Fibroblast of the aortic adventitia (primary cell): ENCODE measurements at places on chromosomes 11 and 22. TPM values are rescaled to one million over a fixed set of nuclear protein-coding genes. Genes with fewer than 3 reads are reported as not detected.
A peak's percentile ranks its signal among the peaks of the same experiment; 100 is the strongest.

Gene NRXN2
- 3.3 and 3.4 TPM in 2 replicates for total RNA-seq

GRCh38 chr11:898143-898511 lies 12.5 kb downstream of the CHID1 start:
- peak; percentile 21 for DNase-seq

- DNase-seq, result no peak
These were observed 5.4 kb upstream of the NPAS4 start for GRCh38 chr11:66415423-66415822.

GRCh38 chr11:128491195-128491936 lies 96.0 kb downstream of the ETS1 start:
- DNase-seq, result no peak

Gene C22orf31
- not detected in 2 replicates for total RNA-seq

- no peak for DNase-seq
These were observed 1507.5 kb downstream of the BRD1 start for GRCh38 chr22:48320048-48320682.

- DNase-seq, result no peak
These were observed 39.7 kb upstream of the TTLL12 start for GRCh38 chr22:43226377-43227238.

Gene FOLR3
- 0.90 TPM in 1 of 2 replicates, not detected in the other for total RNA-seq

GRCh38 chr11:31106326-31106725 lies 263.2 kb downstream of the DCDC1 start:
- DNase-seq, result no peak

DNA sequence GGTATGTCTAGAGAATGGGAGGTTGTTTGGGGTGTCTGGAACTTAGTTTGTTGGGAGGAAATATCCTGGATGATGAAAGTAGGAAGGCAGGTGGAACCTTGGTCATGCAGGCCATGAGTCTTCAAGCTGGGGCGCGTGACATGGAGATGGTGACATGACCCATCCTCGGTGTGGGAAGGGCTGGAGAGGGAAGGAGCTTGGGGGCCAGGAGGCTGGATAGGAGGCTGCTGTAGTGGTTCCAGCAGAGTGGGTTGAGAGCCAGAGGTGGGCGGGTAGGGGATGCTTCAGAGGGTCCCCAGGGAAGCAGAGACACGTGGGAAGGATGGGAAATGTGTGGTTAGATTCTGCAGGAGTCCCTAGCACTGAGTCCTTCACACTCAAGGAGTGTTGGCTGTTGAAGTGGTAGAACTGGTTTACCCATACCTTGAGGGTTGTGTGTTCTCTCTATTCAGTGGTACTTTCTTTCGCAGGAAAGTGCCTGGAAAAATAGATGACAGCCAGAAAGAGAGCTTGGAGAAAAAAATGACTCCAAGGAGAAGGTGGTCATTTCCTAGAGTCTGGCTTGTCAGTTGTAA lies 56.8 kb downstream of the LDLRAD3 start:
- DNase-seq, result no peak

- DNase-seq, result no peak
These were observed 239.0 kb upstream of the CCDC179 start for GRCh38 chr11:23099256-23099655.

Gene KDM4E
- total RNA-seq, result not detected in 2 replicates

GRCh38 chr22:23895599-23896144 lies 1.5 kb downstream of the MIF start:
- no peak for DNase-seq

GRCh38 chr11:121068787-121069186 lies 32.3 kb upstream of the TECTA start:
- no peak for DNase-seq

DNA sequence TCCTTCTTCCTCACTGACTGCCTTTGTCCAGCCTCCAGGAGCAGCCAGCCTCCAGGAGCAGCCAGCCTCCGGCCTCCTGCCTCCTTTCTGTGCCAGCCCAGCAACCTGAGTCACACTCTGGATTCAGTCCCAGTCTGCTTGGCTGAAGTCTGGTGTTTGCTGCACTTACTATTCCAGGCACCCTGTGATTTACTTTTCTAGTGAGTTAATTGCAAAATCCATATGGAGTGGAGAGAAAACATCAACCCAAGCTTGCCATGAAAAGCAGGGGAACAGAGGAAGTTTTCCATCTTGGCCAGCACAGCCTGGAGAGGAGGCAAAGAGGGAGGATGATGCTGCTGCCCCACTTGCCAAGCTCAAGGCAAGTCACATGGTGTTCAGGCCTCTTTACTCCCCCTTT lies 400.5 kb downstream of the TENM4 start:
- DNase-seq, result peak; percentile 70

- no peak for DNase-seq
These were observed at the start of gene CECR2 for GRCh38 chr22:17369439-17370025. Gene CECR2, plus strand, starts transcription at chr22:17369460. Its CDS starts 324 bp downstream, at chr22:17369784.

- no peak for DNase-seq
These were observed 32.2 kb upstream of the AQP11 start for GRCh38 chr11:77557553-77557952.

DNA sequence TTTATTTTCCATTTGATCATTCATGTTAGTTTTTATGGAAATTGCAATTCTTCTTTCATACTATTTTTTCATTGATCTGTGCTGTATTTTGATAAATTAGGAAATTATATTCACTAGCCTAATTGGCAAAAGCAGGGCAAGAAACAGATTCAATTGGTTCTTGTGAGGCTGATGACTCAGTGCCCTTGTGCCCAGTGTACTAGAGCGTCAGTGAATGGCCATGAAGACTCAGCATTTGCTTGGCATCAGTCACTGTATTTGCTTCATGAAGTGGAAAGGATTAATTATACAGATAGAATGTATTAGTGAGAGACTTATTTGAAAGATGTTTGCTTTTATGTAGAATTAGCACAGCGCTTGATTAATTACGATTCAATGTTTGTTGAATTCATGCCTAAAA lies 31.8 kb downstream of the MRGPRX1 start:
- no peak for DNase-seq

DNA sequence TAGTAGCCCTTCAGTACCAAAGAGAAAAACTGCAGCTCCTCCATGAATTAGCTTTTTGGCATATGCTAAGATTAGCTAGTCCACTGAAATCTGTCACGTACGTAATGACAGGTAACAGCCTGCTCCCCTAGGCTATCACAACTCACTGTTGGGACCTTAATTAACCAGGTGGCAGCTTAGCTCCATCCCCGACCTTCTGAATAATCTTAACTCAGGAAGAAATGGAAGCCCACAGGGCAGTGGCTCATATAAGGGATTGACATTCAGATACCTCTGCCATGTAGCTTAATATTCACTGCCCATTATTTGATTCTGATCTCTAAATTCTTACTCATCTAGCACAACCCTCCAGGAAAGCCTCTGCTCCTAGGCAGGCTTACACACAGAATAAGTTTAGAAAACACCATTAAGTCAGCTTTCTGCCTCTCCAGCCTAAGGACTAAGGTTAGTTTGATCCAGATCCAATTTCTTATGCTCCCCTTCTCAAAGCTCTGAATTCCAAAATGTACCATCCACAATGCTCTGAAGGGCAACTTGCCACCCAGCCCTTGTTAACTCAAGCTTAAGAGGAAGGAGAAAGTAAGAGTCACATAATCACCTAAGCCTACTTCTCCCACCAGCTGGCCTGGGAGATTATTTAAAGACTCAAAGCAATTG lies 5.0 kb downstream of the HSPA8 start:
- DNase-seq, result no peak

DNA sequence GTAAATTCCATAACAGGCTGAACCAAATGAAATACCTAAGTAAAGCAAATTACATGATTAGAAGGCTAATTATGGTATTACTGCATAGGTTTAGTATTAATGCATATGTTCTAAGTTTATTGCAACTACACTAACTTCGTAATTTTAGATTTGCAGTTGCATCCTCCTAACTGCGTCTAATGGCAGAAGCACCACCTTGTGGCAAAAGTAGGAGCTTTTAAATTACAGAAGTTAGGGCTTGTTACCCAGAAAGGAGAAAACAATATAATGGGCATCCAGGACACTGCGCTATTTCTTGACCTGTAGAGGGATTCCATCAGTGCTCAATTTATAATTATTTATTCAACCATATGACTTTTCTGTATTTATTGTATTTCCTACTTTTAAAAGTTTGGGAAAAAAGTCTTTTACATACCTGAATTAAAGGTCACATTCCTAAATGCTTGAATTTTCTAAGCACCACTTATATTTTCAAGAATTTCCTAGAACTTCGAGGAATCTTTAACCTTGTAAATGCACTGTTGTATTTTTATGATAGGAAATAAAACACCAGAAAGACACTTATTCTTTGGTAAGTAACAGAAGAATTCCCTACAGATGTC lies 16.3 kb upstream of the GPR83 start:
- peak; percentile 77 for DNase-seq

- DNase-seq, result no peak
These were observed 822 bp downstream of the MARK2 start for GRCh38 chr11:63839508-63840355.

Gene SCUBE2
- 0.54 and 1.1 TPM in 2 replicates for total RNA-seq

DNA sequence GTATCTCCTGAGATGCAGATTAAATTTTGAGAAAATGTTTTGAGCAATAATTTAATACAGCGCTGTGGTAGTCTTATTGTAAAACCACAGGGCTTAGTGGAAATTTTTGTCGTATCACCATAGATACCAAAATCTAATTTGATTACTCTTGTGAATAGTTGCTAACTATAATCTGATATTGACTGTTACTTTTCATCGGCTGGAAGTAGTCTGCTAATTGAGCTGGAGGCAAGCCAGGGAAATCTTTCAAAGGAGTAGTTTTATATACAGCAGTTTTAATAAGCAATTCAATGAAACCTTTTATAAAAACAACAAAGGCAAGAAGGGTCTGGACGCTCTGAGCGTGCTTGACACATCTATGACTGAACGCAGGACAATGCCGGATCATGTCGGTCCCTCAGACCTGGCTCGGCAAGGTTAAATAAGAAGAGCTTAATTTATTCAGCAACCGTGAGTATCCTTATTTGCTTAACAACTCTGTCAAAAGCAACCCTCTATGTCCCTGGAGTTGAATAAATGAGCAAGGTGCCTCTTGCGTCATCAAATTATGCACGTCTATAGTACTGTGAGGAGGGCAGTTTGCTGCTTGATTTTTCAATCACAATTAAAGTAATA lies 121.2 kb downstream of the NCAM1 start:
- DNase-seq, result no peak

DNA sequence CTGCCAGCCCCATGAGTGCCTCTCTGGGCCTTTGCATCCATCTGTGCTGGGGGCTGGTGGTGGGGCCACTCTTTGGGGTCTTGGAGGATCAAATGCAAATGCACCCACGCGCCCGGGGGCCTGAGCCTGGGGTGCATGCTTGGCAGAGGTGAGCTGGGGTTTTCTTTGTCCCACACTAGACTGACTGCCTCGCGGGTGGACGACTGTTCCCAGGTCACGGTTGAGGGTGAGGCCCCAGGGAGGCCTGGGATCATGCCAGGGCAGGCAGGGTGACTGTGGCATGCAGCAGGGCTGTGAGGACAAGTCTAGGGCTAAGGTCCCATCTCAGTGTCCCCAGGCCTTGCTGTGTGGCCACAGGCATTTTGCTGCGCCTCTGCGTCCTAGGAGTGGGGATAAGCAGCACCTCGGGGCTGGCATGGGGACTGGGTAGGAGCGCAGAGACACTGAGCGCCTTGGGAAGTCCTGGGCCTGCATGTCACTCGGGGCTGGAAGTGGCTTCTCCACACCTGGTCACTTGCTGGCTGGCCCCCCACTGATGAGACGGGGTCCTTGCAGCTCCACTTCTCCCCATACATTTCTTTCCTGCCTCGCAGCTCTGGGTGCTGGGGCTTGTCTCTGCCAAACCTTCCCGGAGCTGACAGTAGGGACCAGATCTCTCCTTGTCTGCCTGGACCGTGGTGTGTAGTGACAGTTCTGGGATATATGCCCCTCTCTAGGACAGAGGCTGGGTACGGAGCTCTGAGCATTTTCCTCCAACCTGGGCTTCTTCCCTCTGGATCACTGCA lies 133.1 kb downstream of the CTTN start:
- no peak for DNase-seq

DNA sequence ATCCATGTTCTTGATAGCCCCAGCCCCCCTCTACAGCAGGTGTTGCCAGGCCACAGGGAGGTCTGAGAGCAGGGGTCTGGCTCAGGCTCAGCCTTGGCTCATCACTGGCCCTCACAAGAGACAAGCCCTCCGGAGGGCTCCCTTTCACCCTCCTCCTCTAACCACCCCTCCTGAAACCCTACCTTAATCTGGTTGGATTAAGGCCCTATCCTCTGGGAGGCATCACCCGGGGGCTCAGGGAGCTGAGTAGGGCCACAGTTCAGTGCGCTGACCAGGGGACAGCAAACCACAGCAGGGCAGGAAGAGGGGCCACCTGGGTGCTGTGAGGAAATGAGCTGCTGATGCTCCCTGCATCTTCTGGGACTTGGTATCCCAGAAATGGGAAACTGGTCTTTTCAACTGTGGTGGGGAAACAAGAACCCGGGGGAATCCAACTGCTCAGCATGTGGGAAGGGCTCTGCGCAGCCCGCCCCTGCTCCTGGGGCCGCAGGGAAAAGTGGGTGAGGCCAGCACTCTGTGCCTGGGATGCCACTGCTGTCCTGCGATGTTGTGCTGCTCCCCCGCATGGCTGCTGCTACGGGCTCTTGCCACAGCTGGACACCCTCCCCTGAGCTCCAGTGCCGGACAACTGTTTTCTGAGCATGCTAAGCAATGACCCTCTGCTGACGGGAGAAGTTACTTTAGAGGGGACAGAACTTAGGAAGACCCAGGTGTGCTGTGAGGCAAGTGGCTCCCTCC lies 17.5 kb downstream of the ADORA2A start:
- no peak for DNase-seq

Gene CCND1
- 344 and 770 TPM in 2 replicates for total RNA-seq

DNA sequence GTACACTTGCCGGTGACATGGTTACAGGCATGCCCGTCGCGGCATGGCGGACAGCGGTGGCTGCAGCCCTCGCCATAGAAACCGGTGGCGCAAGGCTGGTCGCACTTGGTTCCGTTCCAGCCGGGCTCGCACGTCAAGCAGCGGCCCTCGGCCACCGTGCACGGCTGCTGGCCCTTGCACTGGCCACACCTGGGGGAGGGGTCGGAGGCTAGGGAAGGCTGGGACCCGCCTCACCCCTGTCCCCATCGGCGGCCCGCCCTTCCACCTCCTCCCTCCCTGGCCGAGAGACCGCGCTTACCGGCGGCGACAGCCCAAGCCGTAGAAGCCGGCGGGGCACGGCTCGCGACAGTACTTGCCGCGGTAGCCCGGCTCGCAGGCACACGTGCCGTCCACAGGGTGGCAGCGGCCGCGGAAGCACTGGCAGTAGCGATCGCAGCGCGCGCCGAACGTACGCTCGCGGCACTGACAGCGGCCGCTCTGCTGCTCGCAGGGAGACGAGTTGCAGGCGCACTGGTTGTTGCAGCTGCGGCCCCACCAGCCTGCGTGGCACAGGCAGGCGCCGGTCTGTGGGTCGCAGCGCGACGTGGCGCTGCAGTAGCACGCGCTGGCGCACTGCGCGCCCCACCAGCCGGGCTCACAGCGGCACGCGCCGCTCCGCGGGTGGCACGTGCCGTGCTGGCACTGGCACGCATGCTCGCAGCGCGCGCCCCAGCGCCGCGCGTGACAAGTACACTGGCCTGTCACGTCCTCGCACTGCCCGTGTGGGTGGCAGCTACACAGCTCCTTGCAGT lies 6.7 kb downstream of the SCARF2 start:
- DNase-seq, result no peak
